ENCODE measurements at places on chromosomes 16 and 17. TPM values are rescaled to one million over a fixed set of nuclear protein-coding genes. Genes with fewer than 3 reads are reported as not detected.

The SPIRE2 gene
- total RNA-seq: 1.8 TPM

The PRKCB gene
- not detected for total RNA-seq

The RAB37 gene
- total RNA-seq: not detected

The TOX3 gene
- total RNA-seq: not detected

The DNASE1L2 gene
- 0.60 TPM for total RNA-seq

The SDR42E2 gene
- not detected for total RNA-seq

The AGRP gene
- not detected for total RNA-seq

The CACNG3 gene
- not detected for total RNA-seq

The AARSD1 gene
- total RNA-seq: 22.7 TPM

The FOXJ1 gene
- not detected for total RNA-seq

The MFAP4 gene
- 5.2 TPM for total RNA-seq

The TBC1D3H gene
- total RNA-seq: not detected

The SMIM22 gene
- total RNA-seq: not detected

The RAB11FIP3 gene
- total RNA-seq: 10.1 TPM

The KRT12 gene
- not detected for total RNA-seq

The NTN3 gene
- total RNA-seq: not detected

The CD7 gene
- not detected for total RNA-seq

The CTRB2 gene
- total RNA-seq: not detected

The ZC3H18 gene
- total RNA-seq: 7.9 TPM

The NOD2 gene
- 2.8 TPM for total RNA-seq

The HBA1 gene
- total RNA-seq: not detected

The UMOD gene
- not detected for total RNA-seq

The JPH3 gene
- not detected for total RNA-seq

The OTOP3 gene
- not detected for total RNA-seq

The CTRB1 gene
- total RNA-seq: not detected

All from RPMI7951 (cell line).